ENCODE measurements at places on chromosomes 2 and 18. TPM values are rescaled to one million over a fixed set of nuclear protein-coding genes. Genes with fewer than 3 reads are reported as not detected.

DNA sequence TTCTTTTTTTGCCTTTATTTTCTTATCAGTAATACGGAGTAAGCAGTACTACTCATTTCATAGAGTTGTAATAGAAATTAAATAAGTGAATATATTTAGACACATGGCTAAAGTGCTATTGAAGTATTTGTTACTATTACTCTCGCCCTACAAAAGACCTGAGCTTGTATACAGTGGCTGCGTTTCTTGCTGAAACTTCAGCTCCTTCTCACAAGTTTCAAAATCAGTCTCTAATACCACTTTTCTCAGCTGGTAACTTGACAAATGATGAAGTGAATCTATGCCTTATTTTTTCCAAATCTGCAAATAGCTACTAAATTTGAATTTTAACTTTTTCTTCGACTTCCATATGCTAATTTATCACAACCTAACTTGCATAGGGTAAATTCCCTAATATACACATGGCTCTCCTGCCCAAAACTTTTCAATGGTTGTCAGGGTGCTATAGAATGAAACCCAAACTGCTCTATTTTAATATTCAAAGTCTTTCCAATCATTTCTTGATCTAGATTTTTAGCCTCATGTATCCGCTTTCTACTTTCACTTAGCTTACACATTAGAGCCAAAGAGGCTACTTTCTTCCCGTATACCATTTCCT lies 347.8 kb upstream of the GULP1 start:
- DNase-seq: no peak

The DNER gene
- not detected for polyA plus RNA-seq

GRCh38 chr18:74980669-74981068 lies 228.3 kb downstream of the PTGR3 start:
- DNase-seq: no peak

The CXXC1 gene
- polyA plus RNA-seq: 68.3 TPM

The LMAN1 gene
- 93.5 TPM for polyA plus RNA-seq

GRCh38 chr2:190458352-190459107 lies 50.4 kb downstream of the MFSD6 start:
- no peak for DNase-seq

GRCh38 chr2:73050121-73050545 lies 21.4 kb downstream of the SFXN5 start:
- DNase-seq: no peak

DNA sequence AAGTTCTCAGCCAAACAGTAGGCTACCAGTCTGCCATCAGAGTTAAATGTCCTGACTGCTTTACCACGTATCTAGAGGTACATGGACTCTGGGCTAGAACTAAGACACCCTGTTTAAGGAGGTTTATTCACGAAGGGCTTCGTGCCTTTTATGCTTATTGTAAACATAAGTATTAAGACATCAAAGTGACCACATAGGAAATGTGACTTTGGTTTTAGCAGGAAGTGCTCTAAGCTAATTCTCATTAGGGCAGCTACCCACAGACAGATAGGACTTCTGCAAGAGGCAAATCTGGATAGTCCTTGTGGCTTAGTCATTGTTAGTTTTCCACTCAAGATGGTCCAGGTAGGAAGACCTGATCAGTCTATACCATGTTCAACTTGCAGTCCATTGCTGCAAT lies 233.3 kb upstream of the MGAT5 start:
- DNase-seq: no peak

The HOXD9 gene
- polyA plus RNA-seq: 3.0 TPM

All from hepatocyte (in vitro differentiated cells).